Chondrocyte (in vitro differentiated cells): ENCODE measurements at places on chromosomes 5 and 9. TPM values are rescaled to one million over a fixed set of nuclear protein-coding genes. Genes with fewer than 3 reads are reported as not detected.

DNA sequence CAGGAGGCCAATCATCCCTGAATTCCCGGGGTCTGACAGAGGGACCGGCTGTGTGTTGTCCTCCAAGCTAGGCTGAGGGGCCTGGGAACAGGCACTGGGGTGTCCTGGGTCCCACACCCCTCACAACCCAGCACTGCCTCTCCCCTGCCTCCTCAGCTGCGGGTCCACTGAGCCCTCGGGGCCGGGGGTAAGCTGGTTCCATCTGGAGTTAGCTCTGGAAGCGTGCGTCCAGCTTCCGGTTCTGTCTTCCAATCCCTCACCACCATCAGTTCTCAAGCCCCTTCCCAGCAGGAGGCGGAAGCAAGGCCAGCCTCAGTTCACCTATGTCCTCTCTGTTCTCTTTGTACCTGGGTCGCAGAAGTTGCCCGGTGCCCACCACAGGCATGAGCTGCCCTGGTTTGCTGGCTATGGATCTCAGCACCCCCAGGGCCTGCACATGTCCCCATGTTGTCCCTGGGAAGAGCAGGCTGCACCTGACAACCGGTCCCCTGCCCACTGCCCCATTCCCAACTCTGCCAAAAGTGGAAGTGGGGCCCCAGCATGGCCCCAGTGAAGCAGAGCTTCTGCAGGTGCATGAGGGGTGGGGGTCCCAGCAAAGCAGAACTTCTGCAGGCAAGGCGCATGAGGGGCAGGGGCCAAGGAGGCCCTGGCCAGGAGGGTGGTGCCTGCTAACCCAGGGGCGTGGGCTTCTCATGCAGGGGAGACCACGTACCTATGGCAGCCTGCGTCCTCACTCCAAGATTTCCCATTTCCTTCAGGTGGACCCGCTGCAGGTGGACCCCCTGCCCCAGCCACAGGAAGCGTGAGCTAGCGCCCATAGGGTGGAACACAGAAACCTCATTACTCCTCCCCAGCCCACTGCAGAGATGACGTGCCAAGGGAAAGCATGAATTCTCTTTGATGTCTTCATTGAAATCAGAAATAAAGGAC, 111.9 kb downstream of the ZNF354C start:
- no peak overlapping the region for H3K27ac ChIP-seq
- H3K4me1 ChIP-seq, result no peaks in the 10 kb centered on the region
- H3K27me3 ChIP-seq, result peaks cover 2% of the 10 kb centered on the region

DNA sequence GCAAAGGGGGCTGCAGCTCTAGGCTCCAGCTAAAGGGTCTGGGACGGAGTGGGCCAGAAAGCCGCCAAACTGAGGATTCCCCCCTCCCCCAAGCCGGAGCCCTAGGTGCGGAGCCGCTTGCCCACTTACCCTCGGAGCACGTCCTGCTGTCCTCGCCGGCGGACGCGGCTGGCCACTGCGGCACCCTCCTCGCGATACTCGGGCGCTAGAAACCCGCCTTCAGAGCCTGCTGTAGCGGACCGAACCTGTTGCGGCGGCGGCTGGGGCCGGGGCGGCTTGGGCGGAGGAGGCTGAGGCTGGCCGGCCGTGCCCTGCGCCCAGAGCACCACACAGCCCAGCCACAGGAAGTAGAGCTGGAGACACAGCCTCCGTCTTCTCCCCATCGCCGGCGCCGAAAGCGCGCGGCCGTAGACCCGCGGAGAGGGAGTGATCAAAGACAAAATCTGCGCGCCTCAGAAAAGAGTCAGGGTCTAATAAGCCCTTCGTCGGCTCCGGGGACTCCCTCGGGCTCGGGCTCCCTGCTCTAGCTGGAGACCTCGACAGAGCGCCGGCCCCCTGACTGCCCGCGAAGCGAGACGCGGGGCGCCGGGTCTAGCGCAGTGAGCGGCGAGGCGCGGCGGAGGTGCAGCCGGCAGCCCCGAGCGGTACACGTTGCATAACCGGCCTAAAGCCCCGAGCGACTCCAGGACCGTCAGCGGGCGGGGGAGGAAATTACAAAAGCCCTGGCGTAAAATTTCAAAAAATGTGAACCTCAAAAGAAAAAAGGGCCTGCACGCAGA, 635 bp downstream of the FBN2 start:
- peaks cover 4% of the 10 kb centered on the region for H3K36me3 ChIP-seq
- H3K27me3 ChIP-seq, result no peaks in the 10 kb centered on the region
- H3K4me1 ChIP-seq, result peaks cover 41% of the 10 kb centered on the region
- H3K4me3 ChIP-seq, result peak overlapping the region; percentile 84
- DNase-seq, result peak; percentile 89
- peak overlapping the region; percentile 88 for H3K27ac ChIP-seq

- H3K27ac ChIP-seq, result no peak overlapping the region
- H3K27me3 ChIP-seq, result no peaks in the 10 kb centered on the region
- no peaks in the 10 kb centered on the region for H3K4me1 ChIP-seq
- no peak for DNase-seq
- no peak overlapping the region for H3K4me3 ChIP-seq
- peaks cover 2% of the 10 kb centered on the region for H3K36me3 ChIP-seq
Observed at GRCh38 chr9:123493627-123494026, 137.6 kb downstream of the CRB2 start.

DNA sequence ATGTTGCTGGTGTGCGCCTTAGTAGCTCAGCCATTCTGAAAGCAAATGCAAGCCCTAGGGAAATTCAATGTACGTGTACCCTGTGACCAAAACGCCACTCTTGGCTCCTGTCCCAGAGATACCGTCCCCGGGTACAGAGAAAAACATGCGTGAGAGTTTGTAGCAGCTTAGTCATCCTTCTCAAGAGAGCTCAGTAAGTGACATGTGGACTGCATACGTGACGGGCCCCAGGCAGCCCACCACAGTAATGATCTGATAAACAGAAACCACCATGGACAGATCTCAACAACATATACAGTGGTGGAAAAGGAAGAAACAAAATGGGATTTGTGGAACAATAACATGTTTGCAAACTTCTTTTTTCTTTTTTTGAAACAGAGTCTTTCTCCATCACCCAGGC, 45.1 kb downstream of the S1PR3 start:
- H3K4me3 ChIP-seq, result no peak overlapping the region
- H3K27ac ChIP-seq, result no peak overlapping the region
- no peaks in the 10 kb centered on the region for H3K36me3 ChIP-seq
- H3K4me1 ChIP-seq, result no peaks in the 10 kb centered on the region

DNA sequence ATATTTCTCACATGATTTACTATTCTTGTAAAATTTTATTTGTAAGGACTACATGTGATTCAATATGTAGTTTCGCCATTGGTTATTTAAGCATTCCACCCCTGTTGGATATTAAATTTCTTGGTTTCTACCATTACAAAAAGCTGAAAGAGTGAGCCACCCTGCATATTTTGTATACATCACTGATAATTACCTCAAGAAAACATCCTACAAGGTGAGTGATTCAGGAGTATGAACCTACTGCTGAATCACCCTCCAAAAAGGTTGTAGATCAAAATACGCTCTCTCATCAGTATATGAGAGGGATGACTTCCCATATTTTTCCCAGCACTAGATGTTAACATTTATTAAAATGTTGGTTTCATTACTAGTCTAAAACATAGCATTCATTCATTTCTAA, 454.3 kb upstream of the WWC1 start:
- peaks cover 3% of the 10 kb centered on the region for H3K4me1 ChIP-seq
- H3K27ac ChIP-seq, result no peak overlapping the region
- H3K36me3 ChIP-seq, result no peaks in the 10 kb centered on the region
- DNase-seq, result no peak

- no peaks in the 10 kb centered on the region for H3K4me1 ChIP-seq
- DNase-seq, result no peak
- no peaks in the 10 kb centered on the region for H3K27me3 ChIP-seq
Observed at GRCh38 chr9:36676778-36677485, 104.2 kb downstream of the MELK start.

- H3K27ac ChIP-seq, result no peak overlapping the region
- no peak for DNase-seq
- no peaks in the 10 kb centered on the region for H3K27me3 ChIP-seq
- peaks cover 4% of the 10 kb centered on the region for H3K4me1 ChIP-seq
Observed at GRCh38 chr9:79430619-79431018, 141.1 kb upstream of the TLE4 start.

DNA sequence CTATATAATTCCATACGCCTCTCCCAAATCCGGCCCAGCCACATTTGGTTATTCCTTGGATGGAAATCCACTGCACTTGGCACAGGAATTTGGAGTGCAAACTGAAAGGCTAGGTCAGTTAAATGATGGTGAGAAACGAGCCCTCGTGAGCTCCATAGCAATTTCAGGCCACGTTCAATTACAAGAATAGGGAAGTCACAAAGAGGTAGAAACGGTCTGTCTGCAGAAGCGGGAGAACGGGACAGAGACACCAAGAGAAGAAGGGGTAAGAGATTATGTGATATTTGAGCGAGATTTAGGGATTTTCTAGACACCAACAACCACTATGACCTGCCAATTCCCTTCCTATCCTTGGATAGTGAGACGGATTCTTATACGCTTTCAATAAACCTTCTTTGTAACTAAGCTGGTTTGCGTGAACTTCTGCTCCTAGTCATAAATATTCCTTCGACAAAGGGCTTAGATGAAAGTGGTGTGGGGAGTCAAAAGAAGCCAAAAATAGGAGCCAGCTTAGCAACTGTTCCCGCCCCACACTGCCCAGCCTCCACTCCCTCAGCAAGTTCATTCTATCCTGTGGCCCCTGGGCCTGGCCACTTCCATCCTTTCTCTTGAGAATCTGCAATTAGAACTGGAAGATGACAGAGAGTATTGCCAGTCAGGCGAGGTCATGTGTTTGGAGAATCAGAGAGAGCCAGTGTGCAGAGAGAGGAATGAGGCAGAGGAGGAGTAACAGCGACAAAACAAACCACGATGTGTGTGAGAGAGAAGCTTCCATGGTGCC, 118.4 kb downstream of the ZNF608 start:
- peaks cover 33% of the 10 kb centered on the region for H3K4me1 ChIP-seq
- H3K36me3 ChIP-seq, result no peaks in the 10 kb centered on the region
- H3K4me3 ChIP-seq, result no peak overlapping the region
- no peaks in the 10 kb centered on the region for H3K27me3 ChIP-seq
- DNase-seq, result no peak

Gene FSD1L
- 5.6 to 8.0 TPM (median 5.7 TPM) in 3 replicates for total RNA-seq

Gene NKD2
- not detected in 3 replicates for total RNA-seq
